CD4-positive, alpha-beta T cell treated with Interleukin-17A for 1 hour (primary cell): ENCODE measurements at places on chromosomes 11 and 22.

DNA sequence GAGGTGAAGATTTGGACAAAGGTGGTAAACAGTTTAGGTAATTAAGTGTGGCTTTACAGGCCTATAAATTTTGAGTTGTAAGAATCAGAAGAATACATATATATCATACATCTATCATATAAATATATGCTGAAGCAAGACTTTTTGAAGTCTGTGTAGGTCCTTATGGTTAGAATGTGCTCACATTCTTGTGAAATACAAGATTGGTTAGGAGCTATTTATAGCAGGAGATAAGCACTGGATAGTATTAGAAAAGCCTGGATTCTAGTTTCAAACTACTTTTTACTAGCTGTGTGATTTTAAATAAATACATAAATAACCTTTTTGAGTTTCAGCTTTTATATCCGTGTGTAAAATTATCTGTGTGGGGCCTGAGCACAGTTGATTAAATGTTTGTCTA, 42.3 kb downstream of the ANKRD42 start:
- DNase-seq, result no peak

- no peak for DNase-seq
These were observed 1134.1 kb upstream of the CCDC90B start for GRCh38 chr11:84420271-84420670.

DNA sequence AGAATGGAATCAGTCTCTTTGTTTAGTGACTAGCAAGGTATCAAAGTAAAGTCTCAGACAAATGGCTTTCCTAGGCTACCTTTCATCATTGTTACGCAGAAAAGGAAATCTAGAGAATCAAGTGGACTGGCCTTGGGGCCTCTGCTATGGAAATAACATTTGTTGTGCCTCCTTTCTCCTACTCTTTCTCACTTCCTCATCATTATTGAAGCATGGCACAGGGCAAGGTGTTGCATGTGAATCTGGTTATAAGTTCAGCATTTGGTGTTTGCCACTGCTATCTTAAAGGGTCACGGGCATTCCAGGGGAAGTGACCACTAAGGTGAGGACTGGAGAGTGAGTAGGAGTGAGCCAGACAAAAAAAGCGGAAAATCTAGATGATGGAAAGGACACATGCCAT, 54.9 kb downstream of the GLYATL1 start:
- no peak for DNase-seq

GRCh38 chr22:49715450-49715849, 112.2 kb downstream of the BRD1 start:
- DNase-seq, result no peak

DNA sequence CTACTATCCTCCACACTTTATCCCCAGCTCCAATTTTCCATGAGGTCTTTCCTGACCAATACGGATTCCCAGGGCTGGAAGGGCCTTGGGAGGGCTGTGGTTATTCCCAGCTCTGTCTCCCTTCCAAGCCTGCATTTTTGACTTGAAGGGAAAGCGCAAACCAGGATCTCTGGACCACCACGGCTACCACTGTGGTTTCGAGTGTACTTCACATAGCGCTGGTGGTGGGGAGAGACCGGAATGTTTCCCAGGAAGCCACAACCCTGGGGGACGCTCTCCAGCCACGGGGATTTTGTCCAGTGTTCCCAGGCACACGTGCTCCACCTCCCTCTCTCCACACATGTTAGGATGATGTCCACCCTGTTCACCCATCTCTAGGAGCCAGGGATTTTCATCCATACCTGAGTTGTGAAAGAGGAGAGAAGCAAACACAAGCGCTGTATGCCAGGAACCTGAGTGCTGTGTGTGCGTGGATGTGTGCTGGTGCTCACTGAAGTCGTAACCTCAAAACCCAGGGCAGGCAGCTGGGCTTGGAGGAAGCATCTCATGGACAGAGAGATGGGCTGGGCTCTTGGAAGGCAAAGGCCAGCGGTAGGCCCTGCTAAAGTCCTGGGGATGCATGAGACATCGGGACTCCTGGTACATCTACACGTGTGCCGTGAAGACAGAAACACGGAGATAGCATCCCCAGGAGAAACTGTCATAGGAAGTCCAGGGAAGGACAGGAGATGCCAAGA, 1.3 kb upstream of the NPTXR start:
- DNase-seq, result no peak

- DNase-seq, result no peak
These were observed 20.6 kb upstream of the PRDM10 start for GRCh38 chr11:130023204-130023603.

DNA sequence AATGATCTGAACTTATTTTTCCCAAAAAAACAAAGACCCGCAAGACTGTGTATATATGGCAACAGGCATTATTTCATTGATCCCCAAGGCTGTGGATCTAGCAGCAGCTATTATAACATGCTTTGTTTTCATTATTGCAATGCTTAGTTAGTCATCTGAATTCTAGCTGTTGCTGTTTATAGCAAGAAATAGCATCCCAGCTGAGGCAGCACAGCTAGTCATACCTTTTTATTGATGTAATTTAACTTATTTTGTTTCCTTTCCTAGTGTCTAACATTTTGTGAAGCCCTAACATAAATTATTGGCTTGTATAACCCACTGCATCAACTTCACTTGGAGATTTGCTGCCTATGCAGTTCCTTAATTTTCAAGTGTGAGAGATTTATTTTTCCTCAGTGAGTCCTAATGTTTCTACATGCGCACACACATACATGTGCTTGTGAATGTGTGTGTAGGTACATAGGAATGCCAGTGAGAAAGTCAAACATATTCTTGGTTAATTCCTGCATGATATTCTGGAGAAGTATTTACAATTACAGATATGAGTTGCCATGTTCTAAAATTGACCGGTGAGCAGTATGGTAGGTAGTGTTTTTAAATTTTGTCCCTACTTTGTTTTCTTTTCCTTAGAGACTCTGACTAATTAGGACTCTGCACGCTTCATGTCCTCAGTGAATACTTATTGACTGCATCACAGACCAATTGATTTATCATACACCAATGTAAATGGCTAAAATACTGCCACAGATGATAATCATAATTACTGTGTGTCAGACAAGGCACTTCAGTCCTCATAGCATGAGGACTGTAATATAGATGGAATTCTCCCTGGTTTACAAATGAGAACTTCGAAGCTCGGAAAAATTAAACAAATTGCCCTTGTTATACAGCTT, 119.3 kb downstream of the WNT11 start:
- DNase-seq, result no peak

- DNase-seq, result no peak
These were observed 79.8 kb downstream of the CLPB start for GRCh38 chr11:72354356-72355115.

DNA sequence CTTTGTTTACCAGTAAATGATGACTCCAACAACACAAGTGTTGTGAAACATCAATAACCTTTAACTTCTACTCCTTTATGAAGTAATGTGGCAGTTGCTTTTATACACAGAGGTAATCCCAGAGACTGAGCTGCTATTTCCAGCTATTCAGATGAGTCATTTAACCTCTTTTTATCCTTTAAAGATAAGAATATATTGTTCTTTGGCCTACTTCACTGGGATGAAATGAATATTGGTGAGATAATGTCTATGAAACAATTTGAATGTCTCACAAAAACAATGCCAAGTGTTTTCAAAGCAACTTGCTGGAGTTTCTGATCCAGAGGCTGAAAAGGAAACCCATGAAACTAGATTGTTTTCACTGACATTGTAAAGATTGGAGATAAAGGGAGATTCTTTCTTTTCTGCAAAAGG, 564.4 kb upstream of the LUZP2 start:
- no peak for DNase-seq

- no peak for DNase-seq
These were observed 21.6 kb downstream of the MGAT3 start for GRCh38 chr22:39478441-39478850.

DNA sequence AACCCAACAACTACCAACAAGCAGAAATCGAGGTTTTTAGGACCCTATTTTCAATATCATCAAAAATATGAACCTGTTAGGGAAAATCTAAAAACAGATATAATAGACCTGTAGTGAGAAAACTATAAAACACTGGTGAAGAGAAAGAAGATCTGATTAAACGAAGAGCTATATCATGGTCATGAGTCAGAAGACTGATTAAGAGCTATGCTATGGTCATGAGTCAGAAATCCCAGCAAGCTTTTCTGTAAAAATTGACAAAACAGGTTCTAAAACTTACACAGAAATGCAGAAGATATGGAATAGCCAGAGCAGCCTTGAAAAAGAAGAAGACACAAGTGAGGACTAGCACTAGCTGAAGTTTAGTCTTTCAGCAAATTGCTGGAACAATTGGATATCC, 345.0 kb downstream of the TBC1D22A start:
- DNase-seq, result no peak

DNA sequence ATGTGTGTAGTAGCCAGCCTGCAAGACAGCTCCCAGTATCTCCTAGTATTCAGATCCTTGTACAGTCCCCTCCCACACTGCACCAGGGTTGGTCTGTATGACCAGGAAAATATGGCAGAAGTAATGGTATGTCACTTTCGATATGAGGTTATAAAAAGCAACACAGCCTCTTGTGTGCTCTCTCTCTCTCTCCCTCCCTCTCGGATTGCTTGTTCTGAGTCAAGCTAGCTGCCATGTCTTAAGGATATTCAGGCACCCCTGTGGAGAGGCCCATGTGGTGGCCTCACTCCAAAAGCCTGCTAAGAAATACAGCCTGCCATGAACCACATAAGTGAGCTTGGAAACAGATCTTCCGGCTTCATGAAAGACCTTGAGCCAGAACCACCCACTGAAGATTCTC, 25.4 kb downstream of the FXYD6 start:
- no peak for DNase-seq

DNA sequence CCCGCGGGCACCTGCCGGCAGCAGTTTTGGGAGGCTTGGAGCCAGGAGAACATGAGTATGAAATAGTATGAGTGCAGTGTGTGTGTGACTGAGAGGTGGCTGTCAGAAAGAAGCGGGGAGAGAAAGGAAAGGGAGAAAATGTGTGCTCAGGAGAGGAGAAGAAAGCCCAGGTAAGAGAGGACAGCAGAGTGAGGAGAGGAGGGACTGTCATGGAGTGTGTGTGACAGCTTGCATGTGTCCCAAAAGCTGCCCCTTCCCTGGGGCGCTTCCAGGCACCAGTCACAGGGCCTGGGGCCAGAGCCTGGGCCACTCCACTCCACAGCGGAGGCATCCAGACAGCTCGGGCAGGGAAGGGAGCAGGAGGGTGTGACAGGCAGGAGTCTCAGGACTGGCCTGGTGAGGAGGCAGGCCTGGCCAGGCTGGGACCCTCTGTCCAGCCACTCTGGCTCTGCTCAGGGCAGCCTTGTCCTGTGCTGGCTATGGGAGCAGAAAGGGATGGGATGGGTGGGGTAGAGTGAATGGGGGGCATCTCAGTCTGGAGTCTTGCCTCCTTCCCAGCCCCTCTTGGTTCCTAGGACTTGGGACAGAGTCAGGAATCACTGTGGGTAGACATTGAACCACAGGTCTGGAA, 949 bp downstream of the MMP11 start:
- no peak for DNase-seq

- no peak for DNase-seq
These were observed 53.2 kb upstream of the CDON start for GRCh38 chr11:126115816-126116331.

DNA sequence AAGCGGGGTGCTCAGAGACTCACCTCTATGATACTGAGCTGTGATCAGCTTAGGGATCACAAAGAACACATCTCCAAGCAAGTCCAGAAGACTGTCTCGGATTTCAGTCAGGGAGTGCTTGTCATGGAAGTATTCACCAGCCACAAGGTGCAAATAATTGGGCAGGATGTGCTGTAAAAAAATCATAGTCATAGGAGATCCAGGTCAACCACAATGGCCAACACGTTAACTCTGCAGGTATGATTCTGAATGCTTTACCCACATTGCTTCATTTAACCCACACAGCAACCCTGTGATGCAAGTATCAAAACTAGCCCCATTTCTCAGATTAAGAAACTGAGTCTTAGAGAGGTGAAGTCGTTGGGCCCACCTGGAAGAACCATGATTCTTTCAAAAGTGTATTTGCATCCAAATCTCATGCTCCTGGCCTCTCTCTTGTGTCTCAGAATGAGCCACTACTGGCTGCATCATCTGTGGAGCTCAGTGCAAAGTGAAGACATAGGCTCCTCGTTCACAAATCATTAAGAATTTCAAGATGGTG, 179.3 kb downstream of the BCR start:
- DNase-seq, result no peak

- DNase-seq, result no peak
These were observed 18.1 kb upstream of the MRTFA start for GRCh38 chr22:40654522-40655167.

- no peak for DNase-seq
These were observed 64.6 kb downstream of the FLRT1 start for GRCh38 chr11:64100360-64100759.

DNA sequence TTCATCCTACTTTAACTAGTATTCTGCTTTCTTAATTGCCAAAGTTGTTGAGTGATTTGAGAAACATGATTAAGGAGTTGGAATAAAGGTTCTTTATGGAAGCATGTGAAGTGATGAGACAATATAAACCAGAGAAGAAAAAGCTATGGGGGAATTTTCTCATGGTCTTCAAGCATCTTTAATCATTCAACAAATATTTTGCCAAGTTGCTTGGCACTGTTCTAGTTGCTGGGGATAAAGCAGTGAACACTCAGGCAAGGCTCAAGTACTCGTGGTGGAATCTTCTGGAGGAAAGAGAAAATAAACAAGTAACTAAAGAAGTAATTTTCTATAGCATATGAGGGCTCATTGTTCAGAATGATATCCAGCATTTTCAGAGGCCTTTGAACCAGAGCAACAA, 9.2 kb upstream of the PIWIL4 start:
- DNase-seq, result no peak

- no peak for DNase-seq
These were observed 368.3 kb downstream of the SOX6 start for GRCh38 chr11:15988016-15988550.

DNA sequence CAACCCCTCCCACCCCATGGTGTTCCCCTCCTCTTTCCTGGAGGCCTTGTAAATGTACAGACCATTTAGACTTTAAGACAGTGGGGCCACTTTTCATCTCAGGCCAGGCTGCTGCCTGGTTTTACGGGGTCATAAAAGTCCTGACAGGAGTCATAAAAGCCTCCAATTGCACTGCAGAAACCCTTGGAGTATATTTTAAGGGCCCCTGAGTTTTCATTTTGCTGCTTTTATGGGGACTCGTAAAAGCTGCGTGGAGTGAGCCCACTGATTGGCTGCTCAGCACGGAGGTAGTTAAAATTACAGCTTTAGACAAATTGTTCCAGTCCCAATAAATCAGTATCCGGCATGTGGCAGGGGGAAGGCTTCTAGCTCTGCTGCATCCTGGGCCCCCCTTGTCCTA, 627.6 kb downstream of the NTM start:
- no peak for DNase-seq

DNA sequence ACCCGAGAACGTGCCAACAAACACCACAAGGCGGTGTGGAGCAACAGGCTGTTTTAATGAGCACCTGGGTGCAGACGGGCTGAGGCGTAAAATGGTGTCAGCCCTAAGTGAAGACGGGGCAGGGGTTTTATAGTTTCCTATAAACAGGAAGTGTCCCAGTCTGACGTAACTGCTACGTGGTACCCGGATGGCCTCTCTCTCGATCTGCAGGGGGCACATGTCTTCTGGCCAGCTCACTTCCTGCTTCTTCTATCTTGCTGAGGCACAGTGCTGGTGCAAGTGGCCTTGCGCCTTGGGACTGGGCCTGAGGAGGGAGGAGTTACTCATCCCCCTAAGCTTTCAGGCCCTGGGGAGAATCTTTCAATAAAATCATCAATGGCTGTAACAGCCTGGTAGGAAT, 20.9 kb downstream of the OOSP3 start:
- DNase-seq, result no peak

- DNase-seq, result no peak
These were observed 31.2 kb upstream of the SMTN start for GRCh38 chr22:31049815-31050420.

- no peak for DNase-seq
These were observed 8.9 kb downstream of the DERL3 start for GRCh38 chr22:23829845-23830372.
